MCF 10A (cell line): ENCODE measurements at places on chromosomes 3 and 15. TPM values are rescaled to one million over a fixed set of nuclear protein-coding genes. Genes with fewer than 3 reads are reported as not detected.

CPNE4 gene
- not detected in 2 replicates for total RNA-seq

RTP3 gene
- not detected in 2 replicates for total RNA-seq

STAB1 gene
- total RNA-seq: not detected in 2 replicates

KIF7 gene
- total RNA-seq: 2.7 and 3.1 TPM in 2 replicates

NUP210 gene
- total RNA-seq: 6.9 and 8.4 TPM in 2 replicates

TUSC7 gene
- not detected in 2 replicates for total RNA-seq

GHSR gene
- not detected in 2 replicates for total RNA-seq

GRM2 gene
- total RNA-seq: 0.23 and 0.44 TPM in 2 replicates

LHFPL4 gene
- total RNA-seq: not detected in 2 replicates

PPP1R14D gene
- total RNA-seq: not detected in 2 replicates

TIMMDC1 gene
- total RNA-seq: 108 and 113 TPM in 2 replicates

CCDC54 gene
- total RNA-seq: not detected in 2 replicates
